IPS DF 19.7 (cell line): ENCODE measurements at places on chromosomes 3 and 15.

DNA sequence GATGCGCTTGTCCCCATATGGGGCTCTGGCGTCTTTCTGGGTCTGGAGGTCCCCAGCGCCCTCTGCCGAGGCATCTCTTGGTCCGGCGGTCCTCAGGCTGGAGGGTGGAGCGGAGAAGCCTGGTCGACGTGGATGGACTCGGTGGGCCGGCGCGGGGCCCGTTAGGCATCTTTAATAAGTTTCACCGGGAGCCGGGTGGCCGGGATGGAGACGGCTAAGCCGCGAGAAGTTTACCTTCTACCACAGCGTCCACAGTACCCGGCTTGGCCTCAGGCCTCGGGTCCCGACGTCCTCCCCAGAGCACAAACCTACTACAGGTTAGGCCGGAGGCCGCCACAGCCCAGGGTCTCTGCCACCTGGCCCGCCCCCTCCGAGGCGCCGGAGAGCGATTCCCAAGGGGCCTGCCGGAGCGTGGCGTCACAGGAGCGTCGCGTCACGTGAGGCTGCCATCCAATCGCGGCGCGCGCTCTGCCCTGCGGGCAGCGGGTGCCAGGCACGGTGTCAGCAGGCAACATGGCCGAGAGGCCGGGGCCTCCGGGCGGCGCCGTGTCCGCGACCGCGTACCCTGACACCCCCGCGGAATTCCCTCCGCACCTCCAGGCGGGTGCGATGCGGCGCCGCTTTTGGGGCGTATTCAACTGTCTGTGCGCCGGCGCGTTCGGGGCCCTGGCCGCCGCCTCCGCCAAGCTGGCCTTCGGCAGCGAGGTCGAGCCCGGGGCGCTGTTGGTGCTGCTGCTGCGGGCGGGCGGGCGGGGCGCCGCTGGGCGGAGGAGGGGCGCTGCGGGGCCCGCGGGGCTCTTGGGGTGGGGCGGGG, at the start of gene TMEM42:
Gene TMEM42 (plus strand): TSS at position 501 of the 814 bp plus-strand sequence. CDS start 13 bp downstream, at position 514.
- DNase-seq = peak; percentile 73

DNA sequence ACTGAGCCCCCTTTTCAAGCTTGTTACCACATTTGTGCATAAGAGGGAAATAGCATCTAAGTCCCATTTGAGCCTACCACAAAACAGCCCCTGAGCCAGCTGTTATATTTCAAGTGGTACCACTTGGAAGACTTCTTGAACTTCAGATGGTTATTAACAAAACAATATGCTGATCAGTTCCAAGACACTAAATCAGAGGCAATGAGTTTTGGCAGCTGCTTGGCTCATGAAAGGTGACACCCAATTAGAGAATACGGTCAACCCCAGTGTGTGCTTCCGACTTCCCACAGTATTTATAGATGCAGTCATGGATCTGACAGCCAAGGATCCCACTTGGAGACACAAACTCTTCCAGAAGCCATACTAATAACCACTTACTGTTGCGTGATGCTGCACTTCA, 469.6 kb upstream of the PPP2R3A start:
- DNase-seq = no peak

DNA sequence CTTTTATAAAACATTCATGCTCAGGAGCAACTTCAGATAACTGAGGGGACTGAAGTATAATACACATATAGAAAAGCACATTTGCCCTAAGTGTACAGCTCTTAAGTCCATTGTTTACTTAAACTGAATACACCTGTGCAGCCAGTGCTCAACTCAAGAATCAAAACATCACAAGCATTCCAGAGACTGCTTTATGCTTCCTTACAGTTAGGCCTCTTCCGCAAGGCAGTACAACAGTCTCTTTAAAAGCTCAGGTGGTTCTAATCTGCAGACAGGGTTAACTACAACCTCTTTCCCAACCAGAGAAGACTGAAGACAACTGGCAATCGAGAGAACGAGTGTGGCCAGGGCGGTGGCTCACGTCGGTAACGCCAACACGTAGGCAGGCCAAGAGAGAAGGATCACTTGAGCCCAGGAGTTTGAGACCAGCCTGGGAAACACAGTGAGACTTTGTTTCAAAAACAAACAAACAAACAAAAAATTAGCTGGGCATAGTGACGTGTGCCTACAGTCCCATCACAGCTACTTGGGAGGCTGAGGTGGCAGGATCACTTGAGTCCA, 16.9 kb downstream of the MCCC1 start:
- DNase-seq = no peak

DNA sequence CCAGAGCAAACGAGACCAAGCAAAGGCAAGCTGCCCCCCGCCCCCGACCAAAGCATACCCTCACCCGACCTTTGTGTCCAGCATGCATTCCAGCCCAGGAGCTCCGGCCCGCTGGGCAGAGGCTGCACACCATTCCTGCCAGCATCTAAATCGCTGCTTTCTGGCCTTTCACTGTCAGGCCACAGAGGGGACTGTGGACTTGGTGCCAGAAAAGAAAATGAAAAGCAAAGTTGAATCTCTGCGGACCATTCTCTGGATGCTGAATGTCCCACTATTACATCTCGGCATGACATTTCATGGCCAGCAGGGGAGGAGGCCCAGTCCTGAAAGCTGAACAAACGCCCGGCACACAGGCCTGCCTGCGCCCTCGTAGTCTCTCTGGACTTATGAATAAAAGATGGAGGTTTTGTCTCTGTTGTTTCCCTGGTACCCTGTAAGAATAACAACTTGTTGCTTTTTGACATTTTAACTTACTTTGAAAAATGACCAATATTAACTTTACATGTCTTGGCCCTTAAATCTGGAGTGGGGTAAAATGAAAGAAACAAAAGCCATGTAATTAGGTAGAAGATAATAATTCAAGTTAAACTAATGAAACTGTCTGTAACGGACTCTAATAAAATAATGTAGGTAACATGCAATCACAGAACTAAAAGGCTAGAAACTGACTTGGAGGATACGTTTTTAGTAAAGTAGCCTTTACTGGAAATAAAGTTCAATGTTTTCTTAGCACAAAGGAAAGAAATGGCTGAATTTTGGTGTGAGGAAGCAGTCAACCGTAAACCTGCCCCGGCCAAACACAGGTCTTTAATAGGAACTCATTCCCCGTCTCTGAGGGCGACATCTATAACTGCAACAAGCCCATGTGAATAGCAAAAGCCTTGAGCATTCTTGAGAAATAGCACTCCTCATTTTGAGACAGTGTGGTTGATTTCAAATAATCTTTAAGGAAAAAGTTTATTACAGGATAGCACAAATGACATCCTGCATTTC, 12.7 kb downstream of the IL17RD start:
- no peak for DNase-seq

DNA sequence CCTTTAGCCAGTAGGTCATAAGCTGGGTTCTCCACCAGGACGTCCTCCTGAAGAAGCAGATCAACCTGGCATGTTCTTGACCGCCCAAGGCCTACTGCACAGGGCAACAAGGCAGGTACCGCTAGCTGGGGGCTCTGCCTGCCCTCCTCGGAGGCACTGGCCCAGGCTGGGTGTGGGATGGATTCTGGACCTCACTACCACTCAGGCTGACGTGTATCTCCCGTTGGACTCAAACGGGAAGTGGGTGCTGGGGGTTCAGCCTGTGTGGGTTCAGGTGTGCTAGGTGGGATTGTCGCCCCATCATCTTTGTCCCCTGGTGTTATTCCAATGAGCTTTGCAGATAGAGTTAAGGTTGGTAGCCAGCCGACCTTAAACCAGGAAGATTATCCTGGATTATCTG, 95.0 kb upstream of the SNRPA1 start:
- no peak for DNase-seq
